A172 (cell line): ENCODE measurements at places on chromosomes 5 and 9. TPM values are rescaled to one million over a fixed set of nuclear protein-coding genes. Genes with fewer than 3 reads are reported as not detected.

DNA sequence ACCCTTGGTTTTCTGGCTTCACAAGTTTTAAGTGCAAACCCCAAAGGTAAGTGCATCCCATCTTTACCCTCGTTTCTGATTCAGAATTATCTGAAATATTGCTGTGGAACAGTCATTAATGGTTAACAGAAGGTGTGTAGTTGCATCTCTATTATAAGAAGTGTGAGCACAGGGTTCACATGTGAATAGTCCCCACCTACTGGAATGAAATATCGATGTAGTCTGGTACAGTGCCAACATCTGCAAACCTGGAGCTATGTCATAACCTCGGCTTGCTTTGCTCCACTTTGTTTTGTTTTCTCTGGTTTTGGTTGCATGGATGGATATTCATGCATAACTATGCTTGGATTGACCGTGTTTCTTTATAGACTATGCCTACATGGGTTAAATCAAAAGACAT is 12.6 kb downstream of the HTR4 start:
- DNase-seq: no peak

DNA sequence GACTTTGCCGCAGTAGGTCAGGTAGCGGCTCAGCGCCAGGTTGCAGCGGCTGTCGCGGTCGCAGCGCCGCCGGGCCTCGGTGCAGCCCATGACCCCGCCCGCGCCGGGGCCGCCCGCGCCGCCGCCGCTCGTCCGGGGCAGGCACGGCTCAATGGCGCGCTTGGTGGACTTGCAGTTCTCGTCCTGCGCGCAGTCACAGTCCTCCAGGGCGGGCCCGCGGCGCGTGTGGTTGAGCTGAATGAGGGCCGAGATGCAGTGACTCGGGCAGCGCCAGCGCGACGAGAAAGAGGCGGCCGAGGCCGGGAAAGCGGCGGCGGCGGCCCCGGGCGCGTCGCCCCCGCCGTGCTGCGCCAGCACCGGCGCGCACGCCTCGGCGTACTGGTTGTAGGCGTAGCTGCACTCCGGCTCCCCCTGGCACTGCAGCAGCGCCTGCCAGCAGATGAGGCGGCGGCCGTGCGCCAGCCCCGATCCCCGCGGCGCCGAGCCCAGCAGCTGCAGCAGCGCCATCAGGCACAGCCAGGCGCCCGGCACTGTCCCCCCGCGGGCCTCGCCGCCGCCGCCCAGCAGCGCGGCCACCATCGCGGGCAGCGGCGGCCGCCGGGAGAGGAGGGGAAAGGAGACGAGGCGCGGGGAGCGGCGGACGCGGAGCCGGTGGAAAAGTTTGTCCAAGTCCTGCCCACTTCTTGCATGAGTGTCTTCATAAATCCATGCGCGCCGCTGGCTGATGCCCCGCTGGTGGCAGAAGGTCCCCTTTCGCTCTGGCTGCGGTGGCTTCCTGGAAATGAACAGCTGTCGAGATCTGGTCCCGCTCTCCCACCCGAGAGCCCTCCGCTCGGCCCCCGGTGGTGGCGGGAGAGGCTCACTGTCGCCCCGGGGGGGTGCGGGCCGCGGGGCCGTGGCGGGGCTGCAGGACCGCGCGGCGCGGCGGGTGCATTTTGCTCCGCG is 833 bp downstream of the GAS1 start:
- peak; percentile 31 for DNase-seq

SLC28A3 gene
- 0.55 and 1.0 TPM in 2 replicates for total RNA-seq

GRCh38 chr5:90173299-90174030 is 236.1 kb downstream of the CETN3 start:
- no peak for DNase-seq

EQTN gene
- total RNA-seq: not detected in 2 replicates

DNA sequence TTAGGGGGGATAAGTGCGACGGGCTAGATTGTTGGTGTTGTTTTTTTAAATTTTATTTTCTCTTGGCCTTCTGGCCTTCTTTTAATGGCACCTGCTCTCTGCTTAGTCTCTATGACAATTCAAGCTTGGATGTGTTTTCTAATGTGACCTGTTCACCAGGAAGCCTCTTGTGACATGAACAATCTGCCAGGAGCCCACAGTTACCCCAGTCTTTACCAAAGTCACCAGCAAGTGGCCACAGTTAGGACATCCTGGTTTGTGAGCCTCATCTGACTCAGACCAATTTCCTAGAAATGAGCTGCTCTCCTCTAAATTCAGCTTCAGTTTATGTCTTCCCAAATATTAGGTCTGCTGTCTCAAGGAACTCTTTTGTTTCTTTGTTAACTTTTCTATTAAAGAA is 135.8 kb downstream of the TLE4 start:
- DNase-seq: no peak

DNA sequence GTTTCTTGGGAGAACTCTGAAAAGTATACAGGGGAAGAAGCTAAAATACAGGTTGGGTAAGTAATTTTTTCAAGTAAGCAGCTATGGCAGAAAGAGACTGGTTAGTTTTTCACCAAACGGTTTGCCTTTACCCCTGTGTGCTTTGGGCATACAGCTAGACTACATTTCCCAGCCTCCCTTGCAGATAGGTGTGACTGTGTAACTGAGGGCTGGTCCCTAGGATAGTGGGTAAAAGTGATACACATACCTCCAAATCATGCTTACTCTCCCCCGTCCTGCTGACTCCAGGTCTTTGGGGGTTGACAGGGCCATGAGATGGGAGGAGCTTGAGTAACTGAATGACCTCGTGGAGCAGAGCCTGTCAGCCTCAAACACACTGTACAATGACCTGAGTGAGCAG is 208.6 kb upstream of the GDNF start:
- no peak for DNase-seq

PCA3 gene
- total RNA-seq: not detected in 2 replicates

GRCh38 chr9:82923912-82924605 is 138.9 kb downstream of the RASEF start:
- DNase-seq: no peak

DNA sequence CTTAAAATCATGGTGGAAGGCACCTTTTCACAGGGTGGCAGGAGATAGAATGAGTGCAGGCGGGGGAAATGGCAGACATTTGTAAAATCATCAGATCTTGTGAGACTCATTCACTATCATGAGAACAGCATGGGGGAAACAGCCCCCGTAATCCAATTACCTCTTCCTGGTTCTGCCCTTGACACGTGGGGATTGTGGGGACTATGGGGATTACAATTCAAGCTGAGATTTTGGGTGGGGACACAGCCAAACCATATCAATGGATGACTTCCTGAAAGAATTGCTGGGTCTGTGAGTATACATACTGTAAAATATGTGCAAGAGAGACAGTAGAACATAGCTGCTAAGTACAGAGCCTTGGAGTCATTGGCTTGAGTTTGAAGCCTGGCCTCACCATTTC is 47.0 kb downstream of the KIAA1958 start:
- no peak for DNase-seq

SV2C gene
- not detected in 2 replicates for total RNA-seq

DNA sequence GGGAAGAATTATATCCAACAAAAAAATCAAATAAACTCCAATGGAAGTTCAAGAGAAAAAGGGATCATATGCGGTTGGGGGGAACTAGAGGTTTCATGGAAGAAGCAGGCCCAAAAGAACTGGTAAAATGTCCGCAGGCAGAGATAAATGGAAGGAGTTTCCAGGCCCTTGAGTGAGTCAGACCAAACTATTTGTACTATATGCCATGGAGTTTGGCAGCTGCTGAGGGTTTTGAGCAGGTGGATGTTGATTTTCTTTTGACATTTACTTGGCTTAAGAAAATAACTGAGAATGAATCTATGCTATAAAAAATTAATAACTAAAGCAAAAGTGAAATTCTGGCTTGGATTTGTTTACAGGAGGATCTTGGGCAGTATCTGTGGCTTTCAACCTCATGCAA is 33.7 kb downstream of the MINAR2 start:
- no peak for DNase-seq

- peak; percentile 4 for DNase-seq
Observed at GRCh38 chr9:129964901-129965734, 77.9 kb downstream of the FNBP1 start.

RMRP gene
- total RNA-seq: 1,768 and 6,657 TPM in 2 replicates
